CD4-positive, CD25-positive, alpha-beta regulatory T cell (primary cell): ENCODE measurements at places on chromosomes 3 and 15.

- DNase-seq: no peak
Observed at GRCh38 chr3:29363110-29363509, 82.2 kb downstream of the RBMS3 start.

DNA sequence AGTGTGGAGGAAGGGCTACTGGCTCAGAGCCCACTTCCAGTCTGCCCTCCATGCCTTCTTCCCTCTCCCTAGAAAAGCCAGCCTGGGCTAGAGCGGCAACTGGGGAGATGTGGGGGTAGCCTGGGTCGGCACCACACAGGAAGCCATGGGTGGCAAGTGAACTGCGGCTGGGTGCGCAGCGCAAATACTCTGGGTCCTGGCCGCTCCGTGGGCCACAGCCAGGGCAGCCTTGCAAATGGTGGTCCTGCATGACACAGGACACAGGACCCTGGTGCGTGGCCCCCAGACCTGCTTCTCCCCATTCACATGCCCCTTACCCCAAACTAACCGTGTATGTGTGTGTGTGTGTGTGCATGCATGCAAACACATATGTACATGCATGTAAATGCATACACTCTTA is 25.7 kb downstream of the PRKCD start:
- DNase-seq: no peak

GRCh38 chr3:190514413-190515153 is 698 bp downstream of the IL1RAP start:
- peak; percentile 10 for DNase-seq

GRCh38 chr15:31212326-31213080 is 111.0 kb upstream of the TRPM1 start:
- DNase-seq: no peak

DNA sequence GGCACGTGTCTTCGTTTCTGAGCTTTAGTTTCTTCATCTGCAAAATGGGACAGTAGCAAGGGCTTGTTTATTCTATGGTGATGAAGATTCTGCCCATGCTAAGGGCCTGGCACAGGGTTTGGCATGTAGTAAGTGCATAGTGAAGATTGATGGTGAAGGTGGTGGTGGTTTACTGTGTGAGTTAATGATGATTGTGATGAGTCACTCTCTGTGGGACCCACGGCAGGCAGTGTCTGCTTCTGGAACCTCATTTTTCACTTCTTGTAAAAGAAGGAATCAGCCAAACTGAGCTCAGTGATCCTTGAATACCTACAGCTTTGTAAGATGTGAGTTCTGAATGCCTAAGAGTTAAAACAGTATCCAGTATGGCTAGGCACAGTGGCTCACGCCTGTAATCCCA is 86.2 kb upstream of the LRTM1 start:
- DNase-seq: no peak

GRCh38 chr15:80568876-80569605 is 126.1 kb upstream of the ABHD17C start:
- DNase-seq: no peak

DNA sequence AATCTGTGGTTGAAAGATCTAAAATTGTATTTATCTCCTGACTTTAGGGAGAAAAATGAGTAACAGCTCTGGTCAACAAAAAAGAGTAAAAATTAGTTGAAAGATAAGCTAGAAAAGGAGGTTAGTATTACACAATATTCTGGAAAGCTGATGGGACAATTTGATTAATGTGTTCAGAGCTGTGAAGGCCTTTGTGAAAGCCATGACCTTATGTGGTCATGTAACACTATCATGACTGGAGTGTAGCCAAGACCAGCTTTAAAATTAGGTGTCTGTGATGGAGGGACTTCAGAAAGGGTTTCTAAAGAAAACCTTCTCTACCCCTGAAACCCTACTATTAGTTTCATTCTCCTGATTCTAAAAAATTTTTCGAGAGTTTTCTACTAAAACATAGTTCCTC is 127.2 kb downstream of the NFKBIZ start:
- DNase-seq: no peak

DNA sequence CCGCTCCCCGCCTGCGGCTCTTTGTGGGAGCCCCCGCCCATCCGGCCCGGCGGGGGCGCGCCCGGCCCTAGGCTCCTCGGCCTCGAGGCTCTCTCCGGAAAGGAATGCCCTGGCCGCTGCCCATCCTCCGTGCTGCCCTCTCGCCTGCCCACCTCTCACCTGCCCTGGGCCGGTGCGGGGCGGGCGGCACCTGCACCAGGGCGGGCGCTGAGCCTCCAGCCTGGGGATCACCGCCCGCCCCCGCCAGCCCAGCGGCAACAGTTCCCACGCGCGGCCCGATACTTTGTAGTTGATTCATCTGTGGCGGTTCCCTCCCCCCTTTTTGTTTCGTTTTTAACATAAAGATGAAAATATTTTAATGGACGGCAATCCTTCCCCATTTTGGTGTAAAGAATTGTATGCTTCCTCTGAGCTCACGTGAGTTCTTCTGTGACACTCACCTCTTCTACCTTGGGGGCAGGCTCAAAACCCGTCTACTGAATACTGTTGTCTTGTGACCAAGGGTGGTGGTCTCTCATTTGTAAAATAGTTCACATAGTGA is 1.9 kb downstream of the KLF13 start:
- peak; percentile 67 for DNase-seq

GRCh38 chr3:137010137-137010536 is 52.4 kb downstream of the IL20RB start:
- no peak for DNase-seq

- DNase-seq: no peak
Observed at GRCh38 chr15:92011611-92012367, 158.3 kb downstream of the SLCO3A1 start.

DNA sequence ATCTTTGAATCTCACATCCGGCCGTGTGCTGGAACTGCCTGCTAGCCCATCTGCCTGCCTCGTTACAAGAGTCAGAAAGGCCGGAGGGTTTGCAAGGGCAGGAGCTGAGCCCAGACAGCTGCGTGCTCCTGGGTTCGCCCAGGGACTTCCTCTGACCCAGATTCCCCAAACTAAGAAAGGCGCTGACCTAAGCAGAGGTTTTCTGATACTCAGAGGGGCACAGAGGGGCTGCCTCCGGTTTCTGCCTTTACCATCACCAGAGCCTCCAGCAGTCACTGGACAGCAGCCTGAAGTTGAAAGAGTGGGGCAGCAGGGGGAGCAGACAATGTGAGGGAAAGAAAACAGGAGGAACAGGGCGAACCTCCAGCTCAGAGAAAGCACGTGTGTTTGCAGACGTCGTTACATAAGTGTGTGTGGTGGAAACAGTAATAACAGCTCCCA is 33.4 kb upstream of the RAD18 start:
- no peak for DNase-seq
